ENCODE measurements at places on chromosomes 16 and 17.

DNA sequence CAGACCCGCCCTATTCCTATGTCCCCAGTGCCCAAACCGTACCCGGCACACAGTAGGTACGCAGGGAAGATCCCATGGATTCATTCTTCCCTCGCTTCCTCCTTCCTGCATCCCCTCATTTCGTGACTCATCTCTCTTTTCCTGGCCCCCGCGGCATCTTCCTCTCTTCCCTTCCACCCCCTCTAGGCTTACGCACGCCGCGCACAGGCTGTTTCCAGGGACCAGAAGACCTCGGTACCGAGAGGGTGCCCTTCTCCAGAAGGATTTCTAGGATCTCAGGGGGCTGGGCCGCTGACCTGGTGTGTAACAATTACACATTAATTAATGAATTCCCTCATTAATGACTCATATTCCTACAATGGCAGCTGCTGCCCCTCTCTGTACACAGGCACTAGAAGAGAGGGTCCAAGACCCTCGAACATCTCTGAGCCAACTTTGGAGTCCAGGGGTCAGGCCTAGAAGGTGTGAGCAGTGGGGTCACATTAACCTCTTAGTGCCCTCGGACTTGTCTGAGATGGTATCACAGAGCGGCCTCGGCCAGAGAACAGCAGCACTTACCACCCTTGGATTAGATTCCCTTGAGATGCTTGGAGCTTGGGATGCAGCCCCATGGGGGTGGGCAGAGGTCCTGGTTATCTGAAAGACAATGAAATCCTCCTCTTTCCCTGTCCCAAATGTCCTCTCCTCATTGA lies 16.8 kb upstream of the PLLP start:
- DNase-seq = no peak

GRCh38 chr16:66858740-66859396 lies 14.7 kb downstream of the CA7 start:
- DNase-seq = no peak

DNA sequence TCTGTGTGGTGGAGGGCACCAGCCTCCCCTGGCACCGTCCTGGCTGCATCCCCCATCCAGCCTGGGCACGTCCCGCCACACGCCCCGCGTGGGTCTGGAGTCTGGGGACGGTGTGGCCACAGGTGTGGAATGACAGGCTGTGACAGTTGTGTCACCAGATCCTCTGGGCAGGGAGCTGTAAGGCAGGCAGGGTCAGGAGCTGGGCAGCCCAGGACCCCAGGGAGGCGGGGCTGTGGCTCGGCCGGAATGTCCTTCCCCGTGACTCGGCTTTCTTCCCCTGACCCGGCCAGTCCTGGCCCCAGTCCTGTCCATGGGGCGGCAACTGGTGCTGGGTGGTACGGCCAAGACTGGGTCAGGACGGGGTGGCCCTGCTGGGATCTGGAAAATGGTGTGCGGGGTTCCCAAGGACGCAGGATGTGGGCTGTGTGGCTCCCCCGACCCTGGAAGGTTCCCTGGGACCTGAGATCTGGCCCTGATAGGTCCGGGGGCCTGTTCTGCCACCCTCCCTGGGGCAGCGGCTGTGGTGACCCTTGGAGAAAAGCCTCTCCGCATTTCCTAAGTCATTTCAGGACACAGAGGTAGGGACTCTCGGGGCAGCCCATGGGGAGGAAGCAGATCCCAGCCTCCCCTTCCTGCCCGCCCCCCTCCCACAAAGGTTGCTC lies 3.3 kb upstream of the SLC16A3 start:
- DNase-seq = no peak

DNA sequence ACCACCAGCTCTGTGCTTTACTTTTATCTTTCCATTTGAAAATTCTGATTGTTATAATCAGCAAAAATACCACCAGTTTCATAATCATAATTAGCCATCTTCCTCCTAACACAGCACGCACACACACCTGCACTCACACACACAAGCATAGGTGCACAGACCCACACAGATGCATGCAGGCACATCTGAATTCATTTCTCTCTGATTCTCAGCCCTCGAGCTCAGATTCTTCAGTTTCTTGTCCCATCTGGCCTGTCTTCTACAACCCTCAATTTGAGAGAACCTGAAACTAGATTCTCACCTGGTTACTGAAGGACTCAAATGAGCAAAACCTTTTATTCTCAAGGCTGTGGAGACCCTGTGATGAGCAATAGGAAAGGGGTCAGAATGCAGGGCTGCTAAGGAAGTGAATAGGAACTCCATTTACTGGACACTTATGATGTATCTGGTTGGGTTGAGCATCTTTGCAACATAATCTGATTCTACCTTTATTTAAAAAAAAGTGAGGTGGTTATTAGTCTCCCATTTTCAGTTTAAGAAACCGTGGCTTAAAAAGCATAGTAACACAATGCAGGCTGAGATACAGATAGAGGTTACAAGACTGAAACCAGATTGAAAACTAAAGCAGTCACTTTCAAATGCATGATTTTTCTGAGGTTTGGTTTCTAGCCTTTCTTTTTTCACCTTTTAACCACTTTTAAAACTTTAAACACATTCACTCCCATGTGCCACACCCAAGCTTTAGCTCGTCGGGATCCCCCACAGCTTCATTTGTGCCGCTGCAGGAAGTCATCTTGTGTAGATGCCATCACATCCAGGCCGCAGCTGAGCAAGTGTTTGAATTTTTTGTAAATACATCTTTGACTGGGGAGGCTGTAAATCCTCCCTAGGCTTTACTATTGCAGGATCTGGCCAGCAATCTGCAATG lies 9.4 kb downstream of the KRT33A start:
- no peak for DNase-seq

DNA sequence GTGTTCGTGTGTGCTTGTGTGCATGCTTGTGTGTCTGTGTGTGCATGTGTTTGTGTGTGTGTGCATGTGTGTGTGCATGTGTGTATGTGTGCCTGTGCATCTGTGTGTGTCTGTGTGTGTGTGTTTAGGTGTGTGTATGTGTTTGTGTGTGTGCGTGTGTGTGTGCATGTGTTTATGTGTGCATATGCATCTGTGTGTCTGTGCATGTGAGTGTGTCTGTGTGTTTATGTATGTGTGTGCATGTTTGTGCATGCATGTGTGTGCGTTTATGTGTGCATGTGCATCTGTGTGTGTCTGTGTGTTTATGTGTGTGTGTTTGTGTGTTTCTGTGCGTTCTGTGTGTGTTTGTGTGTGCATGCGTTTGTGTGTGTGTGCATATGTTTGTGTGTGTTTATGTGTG lies 106.6 kb upstream of the TNRC6C start:
- DNase-seq = no peak

DNA sequence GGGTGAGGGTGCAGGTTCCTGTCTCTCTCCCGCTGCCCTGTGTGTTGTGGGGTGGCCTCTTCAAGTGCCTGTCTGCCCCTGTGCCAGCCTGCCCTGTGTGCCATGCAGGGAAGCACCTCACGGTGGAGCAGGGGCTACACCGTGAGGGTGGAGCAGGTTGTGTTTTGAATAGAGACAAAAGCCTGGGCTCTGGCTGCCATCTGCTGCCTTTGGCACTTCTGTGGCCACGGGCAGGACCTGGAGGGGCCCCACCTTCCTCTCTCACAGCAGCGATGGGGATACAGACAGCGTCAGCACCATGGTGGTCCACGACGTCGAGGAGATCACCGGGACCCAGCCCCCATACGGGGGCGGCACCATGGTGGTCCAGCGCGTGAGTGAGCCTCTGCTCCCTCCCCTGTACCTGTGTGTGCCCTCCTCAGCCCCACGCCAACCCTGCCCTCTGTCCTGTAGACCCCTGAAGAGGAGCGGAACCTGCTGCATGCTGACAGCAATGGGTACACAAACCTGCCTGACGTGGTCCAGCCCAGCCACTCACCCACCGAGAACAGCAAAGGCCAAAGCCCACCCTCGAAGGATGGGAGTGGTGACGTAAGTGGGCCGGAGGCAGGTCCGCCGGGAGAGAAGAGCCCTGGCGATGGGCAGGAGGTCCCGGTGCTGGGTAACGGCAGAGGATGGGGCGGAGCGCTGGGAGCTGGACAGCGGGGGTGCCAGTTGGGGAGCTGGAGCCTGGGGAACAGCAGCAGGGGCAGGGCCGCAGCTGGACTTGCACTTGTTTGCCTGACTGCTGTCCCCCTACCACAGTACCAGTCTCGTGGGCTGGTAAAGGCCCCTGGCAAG lies 5.4 kb upstream of the C17orf107 start:
- DNase-seq = no peak

- no peak for DNase-seq
Measured at GRCh38 chr17:33966410-33967059, 288.6 kb upstream of the CCL2 start.

GRCh38 chr16:65570261-65570660 lies 448.4 kb upstream of the CDH11 start:
- no peak for DNase-seq

DNA sequence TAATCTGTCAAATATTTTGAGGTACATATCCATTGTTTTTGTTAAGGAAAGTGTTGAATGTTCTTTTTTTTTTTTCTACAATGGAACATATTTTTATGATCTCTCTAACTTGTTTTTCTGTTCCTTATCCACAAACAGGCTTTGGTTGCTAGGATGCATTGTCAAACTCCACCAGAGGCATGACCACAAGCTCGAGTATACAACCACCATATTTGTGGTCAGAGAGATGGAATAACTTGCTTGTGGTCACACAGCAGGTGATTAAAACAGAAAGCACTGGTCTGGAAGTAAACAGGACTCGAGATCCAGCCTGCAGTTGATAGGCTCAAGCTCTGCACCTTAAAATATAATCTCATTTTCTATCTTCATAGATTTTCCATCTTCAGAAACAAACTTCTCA lies 105.8 kb upstream of the ADAMTS18 start:
- no peak for DNase-seq

- no peak for DNase-seq
Measured at GRCh38 chr16:72001180-72001874, 1.1 kb upstream of the PKD1L3 start.

- no peak for DNase-seq
Measured at GRCh38 chr17:14737984-14738651, 437.2 kb downstream of the HS3ST3B1 start.

- DNase-seq = no peak
Measured at GRCh38 chr17:73759734-73760438, 115.6 kb upstream of the SDK2 start.

DNA sequence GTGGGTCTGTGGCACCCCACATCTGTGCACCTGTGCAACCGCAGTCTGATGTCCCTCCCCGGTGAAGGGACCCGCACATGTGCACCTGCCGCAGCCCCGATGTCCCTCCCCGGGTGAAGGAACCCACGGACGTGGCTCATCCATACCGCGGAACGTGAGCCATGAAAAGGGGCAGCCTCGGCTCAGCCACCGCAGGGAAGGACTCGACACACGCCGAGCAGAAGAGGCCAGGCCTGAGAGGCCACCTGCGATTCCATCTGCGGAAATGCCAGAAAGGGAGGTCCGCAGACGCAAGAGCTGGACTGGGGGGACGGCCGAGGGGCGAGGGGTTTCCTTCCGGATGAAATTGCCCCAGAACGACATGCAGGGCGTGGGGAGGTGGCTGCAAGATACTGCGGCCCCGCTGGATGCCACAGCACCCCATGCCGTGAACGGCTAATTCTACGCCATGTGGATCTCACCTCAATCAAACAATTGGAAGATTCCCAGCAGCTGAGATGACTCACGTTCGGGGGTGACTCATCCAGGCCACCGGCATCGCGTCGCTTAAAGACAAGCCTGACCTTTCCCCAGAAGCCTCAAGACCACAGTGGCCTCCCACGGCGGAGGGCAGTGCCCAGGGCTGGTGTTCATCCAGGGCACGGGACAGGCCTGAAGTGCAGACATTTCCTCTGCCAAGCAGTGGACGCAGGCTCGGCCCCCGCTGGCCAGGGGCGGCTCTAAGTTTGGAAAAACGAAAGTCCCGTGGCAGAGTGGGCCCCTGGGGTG lies 21.0 kb downstream of the SOX8 start:
- DNase-seq = no peak

- no peak for DNase-seq
Measured at GRCh38 chr17:51948128-51948527, 210.4 kb downstream of the CA10 start.

DNA sequence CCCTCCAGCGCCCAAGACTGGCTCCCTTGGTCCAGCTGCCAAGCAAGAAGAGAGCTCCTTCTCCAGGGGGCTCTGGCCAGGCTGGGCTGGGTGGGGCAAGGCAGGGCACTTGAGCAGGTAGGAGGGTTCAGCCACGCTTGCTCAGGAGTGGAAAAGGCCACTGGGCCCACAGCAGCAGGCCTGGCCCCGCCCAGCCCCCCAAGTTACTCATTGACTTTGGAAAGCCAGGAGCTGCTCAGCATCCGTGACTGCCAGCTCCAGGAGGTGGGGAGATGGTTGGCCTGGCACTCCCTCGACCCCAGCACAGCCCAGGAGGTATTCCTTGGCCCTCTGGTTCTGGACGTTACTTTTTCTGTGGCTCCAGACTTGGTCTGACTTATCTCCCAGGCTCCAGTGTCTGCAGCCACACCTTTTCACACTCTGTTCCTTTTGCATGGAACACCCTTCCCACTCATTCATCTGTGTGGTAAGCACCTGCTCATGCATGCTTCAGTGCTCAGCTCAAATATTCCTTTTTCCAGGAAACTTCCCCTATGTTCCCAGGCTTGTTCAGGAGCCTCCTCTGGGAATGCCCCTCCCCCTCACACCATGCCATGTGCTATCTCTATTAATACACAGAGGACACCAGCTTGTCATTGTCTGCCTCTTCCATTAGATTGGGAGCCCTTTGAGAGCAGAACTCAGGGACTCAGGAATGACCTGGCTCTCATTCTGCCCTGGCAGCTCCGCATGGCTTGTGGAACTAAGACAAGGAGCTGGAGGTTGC lies at the start of gene CDH16:
TSS of gene CDH16 (minus strand) at position 83 of the 766 bp plus-strand sequence. CDS start 820 bp downstream, outside the sequence.
- no peak for DNase-seq
